ENCODE measurements at places on chromosomes 5 and 9.

- no peak for DNase-seq
Observed at GRCh38 chr9:93127395-93127911, 6.6 kb downstream of the NINJ1 start.

- DNase-seq, result no peak
Observed at GRCh38 chr5:138354387-138354786, 1.9 kb downstream of the KDM3B start.

- no peak for DNase-seq
Observed at GRCh38 chr9:72577212-72577753, 55.9 kb downstream of the TMC1 start.

DNA sequence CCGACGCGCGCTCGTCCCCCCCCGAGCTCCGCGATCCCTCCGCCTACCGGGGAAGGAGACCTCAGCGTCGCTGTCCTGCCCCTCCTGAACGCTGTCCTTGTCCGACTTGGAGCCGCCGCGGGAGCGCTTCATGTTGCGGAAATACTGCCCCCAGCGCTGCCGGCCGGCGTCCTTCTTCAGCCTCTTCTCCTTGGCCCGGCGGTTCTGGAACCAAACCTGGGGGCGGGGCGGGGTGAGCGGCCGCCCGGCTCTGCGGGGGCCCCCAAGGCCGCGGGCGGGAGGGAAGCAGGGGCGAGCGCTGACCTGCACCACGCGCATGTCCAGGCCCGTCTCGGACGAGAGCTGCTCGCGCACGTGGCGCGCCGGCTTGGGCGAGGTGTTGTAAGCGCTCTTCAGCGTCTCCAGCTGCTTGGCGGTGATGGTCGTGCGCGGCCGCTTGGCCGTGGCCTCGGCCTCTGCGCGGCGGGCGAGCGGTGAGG is 6.3 kb downstream of the LHX3 start:
- no peak for DNase-seq

DNA sequence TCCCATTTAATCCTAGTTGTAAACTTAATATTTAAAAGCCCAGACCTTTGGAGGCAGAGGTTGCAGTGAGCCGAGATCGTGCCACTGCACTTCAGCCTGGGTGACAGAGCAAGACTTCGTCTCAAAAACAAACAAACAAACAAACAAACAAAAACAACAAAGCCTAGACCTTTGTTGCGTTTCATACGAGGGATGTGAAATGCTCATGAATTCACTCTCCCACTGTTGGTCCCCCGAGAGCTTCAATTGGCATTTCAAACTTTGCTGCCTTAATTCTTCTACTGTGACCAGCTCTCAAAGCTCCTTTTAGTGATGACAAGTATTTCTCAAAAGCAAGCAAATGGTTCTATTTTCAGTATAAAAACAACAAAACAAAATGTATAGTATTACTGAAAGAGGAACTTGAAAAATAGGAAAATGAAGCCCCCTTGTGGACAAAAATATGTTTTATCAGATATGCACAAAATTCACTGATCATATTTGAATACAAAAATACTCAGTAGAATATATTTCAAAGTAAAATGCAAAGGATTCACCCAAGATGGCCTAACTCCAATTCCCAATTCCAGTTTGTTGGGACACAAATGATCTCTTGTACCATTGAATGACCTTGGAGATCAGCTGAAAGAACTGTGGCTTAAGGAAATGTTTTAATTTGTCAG is 140.4 kb downstream of the ESM1 start:
- DNase-seq, result no peak

DNA sequence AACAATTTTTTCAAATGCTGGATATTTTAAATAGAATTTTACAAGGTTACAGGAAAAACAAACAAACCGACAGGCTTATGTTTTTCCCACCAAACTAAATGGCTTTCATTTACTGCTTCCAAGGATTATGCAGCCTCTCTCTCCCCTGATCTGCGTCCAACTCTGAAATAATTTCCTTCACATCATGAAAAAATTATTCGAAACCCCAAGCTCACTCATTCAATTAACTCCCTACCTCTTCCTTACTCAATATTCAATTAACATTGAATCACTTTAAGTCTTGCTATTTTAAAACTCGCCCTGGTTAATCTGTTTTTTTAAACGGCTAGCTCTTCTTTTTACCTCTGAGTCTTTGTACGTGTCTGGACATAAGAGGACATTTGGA is 336.2 kb downstream of the AGTPBP1 start:
- DNase-seq, result no peak

- DNase-seq, result no peak
Observed at GRCh38 chr5:69231851-69232250, 2.8 kb upstream of the CDK7 start.

Measured in activated CD8-positive, alpha-beta memory T cell treated with anti-CD3 and anti-CD28 coated beads for 1 hour (primary cell).